Fibroblast of lung (primary cell): ENCODE measurements at places on chromosomes 16 and 17.

- peaks cover 30% of the 10 kb centered on the region for H3K36me3 ChIP-seq
- no peak overlapping the region for H3K27ac ChIP-seq
- H3K27me3 ChIP-seq: no peaks in the 10 kb centered on the region
- no peak overlapping the region for H3K4me3 ChIP-seq
- DNase-seq: no peak
- H3K4me1 ChIP-seq: no peaks in the 10 kb centered on the region
Observed at GRCh38 chr16:31083556-31083955, 5.2 kb downstream of the PRSS53 start.

- no peaks in the 10 kb centered on the region for H3K27me3 ChIP-seq
- H3K36me3 ChIP-seq: no peaks in the 10 kb centered on the region
- no peaks in the 10 kb centered on the region for H3K4me1 ChIP-seq
- no peak for DNase-seq
Observed at GRCh38 chr16:54398986-54399385, 112.4 kb upstream of the IRX3 start.

- H3K4me3 ChIP-seq: no peak overlapping the region
- DNase-seq: peak; percentile 22
- no peak overlapping the region for H3K27ac ChIP-seq
- no peaks in the 10 kb centered on the region for H3K4me1 ChIP-seq
Observed at GRCh38 chr16:89187032-89187769, 13.1 kb downstream of the SLC22A31 start.

GRCh38 chr16:71709229-71709781 is 15.2 kb downstream of the PHLPP2 start:
- no peaks in the 10 kb centered on the region for H3K36me3 ChIP-seq
- no peak overlapping the region for H3K4me3 ChIP-seq
- peaks cover 11% of the 10 kb centered on the region for H3K4me1 ChIP-seq
- no peak overlapping the region for H3K27ac ChIP-seq
- no peaks in the 10 kb centered on the region for H3K27me3 ChIP-seq

- no peaks in the 10 kb centered on the region for H3K27me3 ChIP-seq
- H3K36me3 ChIP-seq: peaks cover 33% of the 10 kb centered on the region
- no peak overlapping the region for H3K4me3 ChIP-seq
- DNase-seq: no peak
- H3K4me1 ChIP-seq: no peaks in the 10 kb centered on the region
Observed at GRCh38 chr16:87337262-87337771, 20.1 kb upstream of the C16orf95 start.

- no peak within 1 kb of the TSS for H3K27ac ChIP-seq
- H3K4me1 ChIP-seq: no peaks in the 10 kb centered on the region
- H3K36me3 ChIP-seq: no peaks in the 10 kb centered on the region
- no peaks in the 10 kb centered on the region for H3K27me3 ChIP-seq
Observed at GRCh38 chr17:27800522-27800921, at the start of gene NOS2. Gene NOS2, minus strand, starts transcription at chr17:27800529. Its CDS starts 1,720 bp downstream, at chr17:27798809.

GRCh38 chr17:9072696-9073339 is 51.5 kb downstream of the NTN1 start:
- no peaks in the 10 kb centered on the region for H3K27me3 ChIP-seq
- no peaks in the 10 kb centered on the region for H3K36me3 ChIP-seq
- peak; percentile 18 for DNase-seq
- H3K4me1 ChIP-seq: no peaks in the 10 kb centered on the region
- H3K4me3 ChIP-seq: no peak overlapping the region
- no peak overlapping the region for H3K27ac ChIP-seq

- no peaks in the 10 kb centered on the region for H3K27me3 ChIP-seq
- H3K4me3 ChIP-seq: no peak overlapping the region
- peak; percentile 73 for DNase-seq
- H3K4me1 ChIP-seq: peaks cover 4% of the 10 kb centered on the region
- H3K27ac ChIP-seq: no peak overlapping the region
- no peaks in the 10 kb centered on the region for H3K36me3 ChIP-seq
Observed at GRCh38 chr16:53784291-53784690, 80.3 kb downstream of the FTO start.

DNA sequence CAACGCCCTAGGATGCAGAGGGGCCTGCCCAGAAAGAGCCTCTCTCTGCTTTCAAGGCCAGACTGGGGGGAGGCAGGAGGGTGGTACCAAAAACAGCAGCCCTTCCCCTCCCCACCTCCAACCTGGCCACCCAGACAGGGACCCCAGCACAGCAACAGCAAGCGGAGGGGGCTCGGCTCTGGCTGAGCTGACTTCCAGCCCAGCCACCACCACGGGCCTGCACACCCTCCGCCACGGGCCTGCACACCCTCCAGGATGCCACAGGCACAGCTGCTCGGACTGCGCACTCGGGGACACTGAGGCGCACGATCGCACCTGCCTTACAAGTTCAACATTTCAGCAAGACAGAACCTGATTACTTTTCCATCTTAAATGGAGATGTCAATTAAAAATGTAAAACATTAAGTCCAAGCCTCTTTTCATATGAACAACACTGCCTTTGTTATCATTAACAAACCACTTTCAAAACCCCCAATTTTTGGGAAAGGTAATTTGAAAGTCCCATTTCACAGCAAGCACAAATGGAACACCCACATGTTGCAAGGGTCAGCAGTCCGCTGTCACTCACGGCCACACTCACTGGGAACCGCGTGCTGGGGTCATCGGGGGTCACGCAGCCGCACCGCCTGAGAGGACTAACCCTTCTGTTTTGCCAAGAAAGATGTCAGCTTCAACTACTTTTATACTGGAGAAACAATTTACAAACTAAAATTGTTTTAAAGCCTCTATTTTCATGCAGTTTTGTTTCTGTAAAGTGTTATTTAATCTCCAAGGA is 76.4 kb downstream of the ANKRD11 start:
- no peak overlapping the region for H3K27ac ChIP-seq
- no peaks in the 10 kb centered on the region for H3K36me3 ChIP-seq
- no peaks in the 10 kb centered on the region for H3K27me3 ChIP-seq
- H3K4me1 ChIP-seq: peaks cover 19% of the 10 kb centered on the region
- H3K4me3 ChIP-seq: no peak overlapping the region

GRCh38 chr17:80260791-80261158 is at the start of gene RNF213:
Gene RNF213, plus strand, starts transcription at chr17:80260852. Its CDS starts 2,830 bp downstream, at chr17:80263682.
- H3K36me3 ChIP-seq: peaks cover 2% of the 10 kb centered on the region
- H3K4me1 ChIP-seq: peaks cover 17% of the 10 kb centered on the region
- H3K27ac ChIP-seq: peak within 1 kb of the TSS; percentile 83
- H3K27me3 ChIP-seq: no peaks in the 10 kb centered on the region
- peak within 1 kb of the TSS; percentile 91 for H3K4me3 ChIP-seq

- H3K4me3 ChIP-seq: no peak overlapping the region
- H3K4me1 ChIP-seq: no peaks in the 10 kb centered on the region
- peaks cover 32% of the 10 kb centered on the region for H3K36me3 ChIP-seq
- no peak for DNase-seq
- H3K27me3 ChIP-seq: no peaks in the 10 kb centered on the region
Observed at GRCh38 chr16:8898660-8899318, 16.6 kb downstream of the LITAFD start.

DNA sequence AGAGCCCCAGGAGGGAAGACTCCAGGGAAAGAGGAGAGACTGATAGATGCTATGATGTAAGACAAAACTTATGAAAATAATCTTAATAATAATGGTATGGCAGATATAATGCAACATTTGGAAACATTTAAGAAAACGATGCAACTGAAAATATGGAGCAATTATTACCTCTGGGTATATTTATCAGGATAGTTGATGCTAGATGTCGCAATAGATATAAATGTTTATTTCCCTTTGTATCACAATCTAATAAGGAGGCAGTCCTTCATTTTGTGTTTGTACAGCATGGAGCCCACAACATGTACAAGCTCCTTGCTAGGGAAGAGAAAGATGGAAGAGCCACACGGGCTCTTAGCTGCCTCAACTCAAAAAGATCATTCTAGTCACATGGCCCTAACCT is 101.1 kb upstream of the TMEM132E start:
- H3K36me3 ChIP-seq: no peaks in the 10 kb centered on the region
- no peak for DNase-seq
- no peaks in the 10 kb centered on the region for H3K4me1 ChIP-seq
- H3K27me3 ChIP-seq: no peaks in the 10 kb centered on the region

DNA sequence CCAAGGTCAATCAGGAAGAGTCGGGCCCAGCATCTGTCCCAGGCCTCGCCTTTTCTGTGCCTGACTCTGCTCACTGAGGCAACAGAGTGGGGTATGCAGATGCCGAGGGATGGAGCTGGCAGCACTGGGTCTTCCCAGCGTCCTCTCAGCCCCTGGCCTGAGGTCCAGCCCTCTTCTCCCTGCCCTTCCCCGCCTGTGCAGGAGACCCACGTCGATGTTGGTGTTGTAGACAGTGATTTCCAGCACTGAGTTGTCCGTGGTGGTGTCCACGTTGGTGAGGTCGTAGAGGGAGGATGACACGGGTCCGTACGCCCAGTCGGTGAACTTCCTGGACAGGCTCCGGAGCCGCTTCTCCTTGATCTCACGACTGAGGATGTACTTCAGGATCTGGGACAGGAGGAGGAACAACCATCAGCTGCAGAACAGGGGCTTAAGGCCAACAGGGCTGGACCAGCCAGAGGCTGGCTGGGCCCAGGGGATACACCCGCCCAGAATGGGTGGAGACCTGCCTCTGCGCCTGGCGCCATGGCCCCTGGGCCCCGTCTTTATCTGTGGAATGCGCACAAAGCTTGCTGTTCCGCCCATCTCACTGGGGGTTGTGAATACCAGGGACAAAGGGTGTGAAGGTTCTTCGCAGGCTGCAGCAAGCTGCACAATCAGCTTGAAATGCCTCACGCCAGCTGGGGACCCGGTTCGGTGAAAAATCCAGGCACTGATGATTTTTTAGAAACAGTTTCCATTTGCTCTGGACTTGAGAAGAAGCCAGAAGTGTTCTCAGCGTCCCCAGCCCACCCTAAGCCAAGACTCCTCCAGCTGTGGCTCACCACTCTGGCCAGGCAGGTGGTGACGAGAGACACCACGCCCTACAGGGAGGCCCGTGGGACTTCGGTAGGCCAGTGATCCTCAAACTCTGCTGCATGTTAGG is 27.5 kb downstream of the TRPV3 start:
- H3K27me3 ChIP-seq: no peaks in the 10 kb centered on the region
- H3K27ac ChIP-seq: no peak overlapping the region
- H3K4me1 ChIP-seq: no peaks in the 10 kb centered on the region
- H3K4me3 ChIP-seq: no peak overlapping the region
- no peaks in the 10 kb centered on the region for H3K36me3 ChIP-seq
- DNase-seq: peak; percentile 47

- peaks cover 4% of the 10 kb centered on the region for H3K36me3 ChIP-seq
- no peak overlapping the region for H3K27ac ChIP-seq
Observed at GRCh38 chr17:45310380-45311324, 6.2 kb downstream of the MAP3K14 start.
